COLO829 (cell line): ENCODE measurements at places on chromosomes 4 and X.

DNA sequence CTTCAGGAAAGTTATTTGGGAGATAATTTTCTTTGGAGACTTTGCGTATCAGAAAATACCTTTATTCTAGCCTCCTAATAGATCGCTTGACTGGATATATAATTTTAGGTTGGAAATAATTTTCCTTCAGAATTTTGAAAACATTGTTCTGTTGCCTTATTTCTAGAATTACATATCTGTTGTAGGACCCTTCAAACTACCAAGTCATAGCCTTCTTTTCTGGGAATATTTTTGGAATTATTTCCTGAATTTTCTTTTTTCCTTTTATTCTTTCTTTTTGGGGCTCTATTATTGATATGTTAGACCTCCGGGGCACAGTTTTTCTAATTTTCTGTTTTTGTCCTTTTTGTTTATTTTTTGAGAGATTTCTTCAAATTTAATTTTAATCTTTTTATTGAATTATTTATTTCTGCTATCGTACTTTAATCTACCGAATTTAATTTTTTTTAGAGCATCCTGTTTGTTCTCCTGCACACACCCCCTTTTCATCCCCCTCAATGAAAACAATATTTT lies 100.5 kb downstream of the KDM6A start:
- no peak for DNase-seq

GRCh38 chrX:110055616-110056015 lies 52.7 kb downstream of the TMEM164 start:
- DNase-seq: no peak

DNA sequence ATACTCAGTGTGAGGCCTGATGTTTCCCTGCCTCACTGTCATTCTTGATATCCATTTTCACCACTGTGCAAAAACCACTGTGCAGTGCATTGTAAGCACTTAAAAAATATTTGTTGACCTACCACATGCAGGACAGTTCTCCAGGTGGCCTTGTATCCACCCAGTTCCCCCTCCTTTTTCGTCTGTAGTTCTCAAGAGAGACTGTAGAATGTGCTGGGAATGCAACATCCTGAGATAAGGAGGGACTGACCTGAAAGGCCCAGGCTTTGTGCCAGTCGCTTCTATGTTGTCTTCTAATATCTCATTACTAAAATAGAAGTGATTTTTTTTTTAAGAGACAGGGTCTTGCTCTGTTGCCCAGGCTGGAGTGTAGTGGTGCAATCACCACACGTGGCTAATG lies 21.7 kb upstream of the PAQR3 start:
- no peak for DNase-seq

DNA sequence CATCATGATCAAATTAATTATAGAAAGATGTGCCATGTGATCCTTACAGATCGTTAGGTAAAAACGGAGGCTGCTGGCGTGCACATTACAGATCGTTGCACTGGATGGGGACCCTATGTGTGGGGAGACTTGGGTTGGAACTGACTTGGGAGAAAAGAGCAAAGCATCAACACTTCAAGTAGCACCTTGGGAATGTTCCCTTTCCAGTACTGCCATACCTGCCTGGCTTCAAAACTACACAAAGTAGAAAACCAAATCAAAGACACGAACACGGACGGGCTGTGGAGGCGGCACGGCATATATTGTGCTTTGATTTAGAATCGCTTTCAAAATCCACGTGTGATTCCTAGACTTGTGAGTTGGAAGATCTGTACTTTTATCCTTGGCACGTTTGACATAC lies 898 bp downstream of the CMC4 start:
- DNase-seq: no peak

- no peak for DNase-seq
These were observed at the start of gene CLTRN for GRCh38 chrX:15664487-15665444. TSS of gene CLTRN (minus strand) at chrX:15664805. CDS start at chrX:15664775, 30 bp downstream.

DNA sequence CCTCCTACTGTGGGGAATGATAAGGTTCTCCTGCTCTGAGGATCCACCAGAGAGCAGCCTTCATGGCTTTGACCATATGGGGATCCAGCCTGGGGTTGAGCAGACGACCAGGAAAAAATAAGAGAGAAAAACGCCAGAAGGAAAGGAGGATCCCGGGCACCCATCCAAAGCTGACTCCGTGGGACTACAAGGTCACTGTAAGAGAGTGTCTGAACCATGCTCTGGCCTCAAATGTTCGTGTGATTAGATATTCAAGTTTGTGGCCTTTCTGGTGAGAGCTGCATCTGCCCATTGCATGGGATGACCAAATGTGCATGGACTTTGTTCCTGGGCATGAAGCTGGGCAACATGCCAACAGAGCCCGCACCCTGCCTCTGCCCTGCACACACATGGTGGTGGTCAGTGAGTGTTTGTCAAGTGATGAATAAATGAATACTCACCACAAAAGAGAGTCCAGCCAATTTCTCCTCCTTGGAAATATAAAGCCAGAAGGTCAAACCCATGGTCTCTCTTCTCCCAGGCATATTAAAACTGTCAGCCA lies 346.0 kb upstream of the GATB start:
- DNase-seq: no peak

GRCh38 chr4:3241898-3242524 lies 6.9 kb upstream of the MSANTD1 start:
- DNase-seq: no peak

DNA sequence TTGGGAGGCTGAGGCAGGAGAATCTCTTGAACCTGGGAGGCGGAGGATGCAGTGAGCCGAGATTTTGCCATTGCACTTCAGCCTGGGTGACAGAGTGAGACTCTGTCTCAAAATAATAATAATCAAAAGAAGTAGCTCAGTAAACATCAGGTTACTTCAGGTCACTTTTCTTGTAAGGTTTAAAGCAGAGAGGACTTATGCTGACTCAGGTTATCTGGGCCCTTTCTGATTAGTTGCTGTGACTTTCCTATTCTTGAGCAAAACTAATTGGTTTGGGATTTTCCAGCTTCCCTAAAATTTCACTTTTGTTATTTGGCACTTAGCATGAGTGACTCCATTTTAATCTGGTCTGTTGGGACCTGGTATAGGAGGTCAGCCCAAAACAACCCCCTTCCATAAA lies 812.9 kb downstream of the NLGN4X start:
- no peak for DNase-seq

DNA sequence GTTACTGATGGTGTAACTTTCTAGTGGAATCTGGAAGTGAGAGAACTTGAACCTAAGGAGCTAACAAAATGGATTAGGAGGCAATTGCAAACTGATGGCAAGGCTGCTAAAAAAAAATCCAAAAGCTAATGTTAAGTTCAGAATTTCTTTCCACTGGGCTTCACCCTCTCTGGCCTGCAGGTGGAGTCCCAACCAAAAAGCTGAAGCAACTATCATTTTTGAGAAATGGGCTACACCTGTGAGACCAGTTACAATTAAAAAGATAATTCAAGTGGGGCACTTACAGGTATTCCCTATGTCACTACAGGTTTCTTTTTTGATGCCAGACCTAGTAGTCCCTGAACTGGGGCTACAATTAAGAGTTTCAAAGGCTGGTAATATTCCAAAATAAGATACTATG lies 142.1 kb upstream of the FTHL17 start:
- DNase-seq: no peak

GRCh38 chrX:11363069-11363594 lies 69.9 kb downstream of the AMELX start:
- DNase-seq: no peak

DNA sequence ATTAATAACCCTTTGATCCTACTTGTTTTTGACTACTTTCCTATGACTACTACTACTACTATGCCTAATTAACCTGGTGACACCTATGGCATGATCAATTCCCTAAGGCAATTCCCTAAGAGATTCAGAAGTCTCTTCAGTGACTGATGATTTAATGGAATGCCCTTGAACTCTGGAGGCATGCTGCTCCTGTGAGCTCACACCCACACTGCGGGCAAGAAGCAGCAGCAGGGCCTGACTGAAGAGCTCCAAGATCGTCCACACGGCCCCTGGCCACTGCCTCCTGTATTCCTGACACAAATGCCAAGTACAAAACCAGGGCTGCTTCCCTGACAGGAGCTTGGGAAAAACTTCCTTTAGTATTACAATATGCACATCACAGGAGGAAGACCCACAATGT lies 74.2 kb upstream of the STS start:
- no peak for DNase-seq

GRCh38 chr4:37451656-37452055 lies 207.1 kb downstream of the NWD2 start:
- no peak for DNase-seq

DNA sequence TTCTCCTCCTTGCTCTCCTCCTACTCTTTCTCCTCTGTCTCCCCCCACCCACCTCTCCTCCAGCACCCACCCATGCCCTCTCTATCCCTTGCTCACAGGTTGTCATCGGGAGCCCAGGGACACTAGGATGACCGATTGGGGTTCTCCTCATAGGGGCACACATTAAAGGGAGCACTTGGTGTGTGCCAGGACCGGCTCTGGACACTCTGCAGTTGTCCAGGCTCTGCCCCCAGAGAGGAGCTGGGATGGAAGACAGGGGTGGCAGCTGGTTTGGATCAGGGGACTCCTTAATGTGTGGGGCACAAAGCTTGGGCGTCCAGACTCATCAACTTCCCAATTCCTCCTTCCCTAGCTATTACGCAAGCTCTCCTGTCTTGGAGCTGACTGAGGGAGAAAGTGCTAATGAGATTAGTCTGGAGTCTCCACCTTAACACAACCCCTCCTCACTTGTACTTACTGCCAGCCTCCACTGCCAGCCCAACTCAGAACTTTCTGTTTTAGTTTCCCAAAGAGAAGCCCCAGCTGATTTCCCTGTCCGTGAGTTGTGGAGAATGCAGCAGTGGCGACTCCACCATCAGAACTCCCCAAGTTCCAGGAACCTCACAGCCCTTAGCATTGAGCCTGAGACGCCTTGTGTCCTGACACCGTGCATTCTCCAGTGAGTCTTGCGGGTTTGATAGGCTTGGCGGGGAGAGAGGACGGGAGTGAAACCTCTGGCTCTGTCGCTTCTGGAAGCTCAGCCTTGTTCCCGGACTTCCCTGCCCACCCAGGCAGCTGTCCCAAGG lies 52.2 kb downstream of the CXorf49B start:
- no peak for DNase-seq

- no peak for DNase-seq
These were observed 238.9 kb downstream of the SLC7A11 start for GRCh38 chr4:138003248-138003647.

- DNase-seq: no peak
These were observed 45.1 kb upstream of the TAPT1 start for GRCh38 chr4:16271411-16271810.

DNA sequence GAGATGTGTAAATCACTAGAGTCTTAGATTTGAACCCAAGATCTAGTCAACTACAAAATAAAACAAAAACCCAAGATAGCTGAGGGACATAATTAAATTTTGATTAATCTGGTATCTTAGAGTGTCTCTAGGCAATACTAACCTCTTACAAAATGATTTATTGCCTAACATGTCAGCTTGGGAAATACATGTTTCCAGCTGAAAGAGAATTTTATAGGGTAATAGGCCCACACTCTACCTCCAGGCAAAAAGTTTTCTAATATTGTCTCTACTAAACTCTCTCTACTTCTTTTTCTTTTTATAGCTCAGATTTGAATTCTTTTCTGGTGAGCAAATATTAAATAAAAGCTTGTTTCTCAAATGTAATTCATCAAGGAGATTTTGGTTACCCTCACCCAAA lies 263.2 kb downstream of the IL15 start:
- DNase-seq: no peak

GRCh38 chr4:40552536-40552935 lies 77.1 kb downstream of the RBM47 start:
- no peak for DNase-seq

GRCh38 chrX:31653422-31653821 lies 581.6 kb upstream of the FTHL17 start:
- no peak for DNase-seq

GRCh38 chrX:151902813-151903591 lies 9.7 kb upstream of the MAGEA4 start:
- peak; percentile 26 for DNase-seq

- DNase-seq: no peak
These were observed 2.2 kb downstream of the SOX3 start for GRCh38 chrX:140502491-140503237.

DNA sequence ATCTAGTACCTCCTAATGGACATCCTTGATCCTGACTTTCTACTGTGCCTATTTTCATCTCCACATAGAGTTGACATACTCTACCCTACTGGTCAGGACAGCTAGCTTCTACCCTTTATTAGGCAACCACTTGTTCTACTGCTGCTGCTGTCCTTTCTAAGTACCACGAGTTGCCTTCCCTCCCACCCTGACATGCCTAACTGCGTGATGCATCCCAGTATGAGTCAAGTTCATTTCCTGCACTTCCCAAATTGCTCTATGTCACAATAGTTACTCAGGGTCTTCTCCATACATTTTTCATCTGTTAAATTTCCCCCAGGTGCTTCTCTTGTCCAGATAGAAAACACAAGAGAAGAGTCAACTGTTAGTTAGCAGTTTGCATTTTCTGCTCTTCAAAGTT lies 133.4 kb downstream of the TBC1D19 start:
- DNase-seq: no peak

DNA sequence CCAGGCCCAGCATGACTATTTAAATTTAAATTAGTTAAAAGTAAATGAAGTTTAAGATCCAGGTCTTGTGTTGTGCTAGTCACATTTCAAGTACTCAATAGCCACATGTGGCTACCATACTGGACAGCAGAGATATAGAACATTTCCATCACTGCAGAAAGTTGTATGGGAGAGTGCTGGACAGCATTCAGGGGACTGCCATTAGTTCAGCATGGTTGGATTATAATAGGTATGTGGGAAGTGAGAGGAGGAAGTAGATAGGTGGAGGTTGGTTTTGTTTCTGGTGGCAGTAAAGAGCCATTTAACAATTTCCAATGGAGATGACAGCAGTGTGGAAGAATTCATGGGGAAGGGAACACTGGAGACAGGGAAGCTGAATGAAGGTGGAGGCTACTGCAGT lies 42.1 kb downstream of the ERVMER34-1 start:
- no peak for DNase-seq

- no peak for DNase-seq
These were observed 115.3 kb upstream of the TRPC5 start for GRCh38 chrX:112197840-112198239.

- no peak for DNase-seq
These were observed 8.7 kb downstream of the ANXA10 start for GRCh38 chr4:168101026-168101425.

DNA sequence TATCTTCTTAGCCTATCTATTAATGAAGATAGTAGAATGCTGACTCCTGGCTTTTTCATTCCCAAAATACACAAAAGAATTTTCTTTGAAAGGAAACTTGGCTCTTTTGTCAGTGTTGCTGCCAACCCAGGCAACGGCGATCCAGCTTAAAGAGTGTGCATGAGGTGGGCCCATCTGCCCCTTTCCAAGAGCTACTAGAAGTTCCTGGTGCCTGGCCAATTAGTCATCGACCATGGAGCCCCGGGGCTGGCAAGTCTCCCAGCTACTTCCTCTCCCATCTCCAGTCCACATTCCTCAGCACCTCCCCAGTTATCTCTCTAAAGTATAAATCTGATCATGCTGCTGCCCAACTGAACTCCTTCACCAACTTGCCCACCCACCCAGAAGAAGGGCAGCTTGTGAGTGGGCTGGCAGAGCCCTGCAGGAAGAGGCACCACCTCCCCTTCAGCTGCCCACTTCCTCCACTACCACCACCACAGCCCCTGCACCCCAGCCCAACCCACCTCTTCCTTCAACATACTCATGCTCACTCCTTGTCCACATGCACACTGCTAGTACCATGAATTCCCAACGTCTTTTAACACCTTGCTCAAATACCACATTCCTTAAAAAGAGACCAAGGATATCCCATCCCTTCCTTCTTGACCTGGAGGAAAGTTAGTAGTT lies 158.2 kb upstream of the MAP3K15 start:
- peak; percentile 54 for DNase-seq
